ENCODE measurements at places on chromosomes 7 and 10. TPM values are rescaled to one million over a fixed set of nuclear protein-coding genes. Genes with fewer than 3 reads are reported as not detected.

GRCh38 chr7:69177461-69177861, 420.8 kb upstream of the AUTS2 start:
- no peak for DNase-seq

KCTD7 gene
- total RNA-seq, result 10.8 TPM

DNA sequence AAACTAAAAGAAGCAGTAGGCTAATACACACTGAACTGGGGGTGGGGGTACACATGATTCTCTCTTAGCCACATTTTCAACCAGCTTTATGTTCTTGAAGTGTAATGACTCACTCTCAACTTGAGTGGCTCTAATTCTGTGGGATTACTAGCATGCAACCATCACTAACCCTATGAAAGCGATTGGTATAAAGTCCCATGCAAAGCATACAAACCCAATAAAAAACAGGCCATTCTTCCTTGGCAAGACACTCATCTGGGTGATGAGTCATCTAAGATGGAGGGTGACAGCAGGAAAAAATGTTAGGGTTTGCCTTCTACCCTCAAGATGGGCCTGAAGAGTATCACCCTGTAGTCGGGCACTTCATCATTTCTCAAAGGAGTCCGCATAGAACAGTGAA, 14.9 kb upstream of the PON3 start:
- no peak for DNase-seq

CRHR2 gene
- total RNA-seq, result 0.20 TPM

- no peak for DNase-seq
Observed at GRCh38 chr10:122102869-122103525, 114.0 kb downstream of the TACC2 start.

CLCN1 gene
- 0.20 TPM for total RNA-seq

IGFBP3 gene
- total RNA-seq, result 211 TPM

DNA sequence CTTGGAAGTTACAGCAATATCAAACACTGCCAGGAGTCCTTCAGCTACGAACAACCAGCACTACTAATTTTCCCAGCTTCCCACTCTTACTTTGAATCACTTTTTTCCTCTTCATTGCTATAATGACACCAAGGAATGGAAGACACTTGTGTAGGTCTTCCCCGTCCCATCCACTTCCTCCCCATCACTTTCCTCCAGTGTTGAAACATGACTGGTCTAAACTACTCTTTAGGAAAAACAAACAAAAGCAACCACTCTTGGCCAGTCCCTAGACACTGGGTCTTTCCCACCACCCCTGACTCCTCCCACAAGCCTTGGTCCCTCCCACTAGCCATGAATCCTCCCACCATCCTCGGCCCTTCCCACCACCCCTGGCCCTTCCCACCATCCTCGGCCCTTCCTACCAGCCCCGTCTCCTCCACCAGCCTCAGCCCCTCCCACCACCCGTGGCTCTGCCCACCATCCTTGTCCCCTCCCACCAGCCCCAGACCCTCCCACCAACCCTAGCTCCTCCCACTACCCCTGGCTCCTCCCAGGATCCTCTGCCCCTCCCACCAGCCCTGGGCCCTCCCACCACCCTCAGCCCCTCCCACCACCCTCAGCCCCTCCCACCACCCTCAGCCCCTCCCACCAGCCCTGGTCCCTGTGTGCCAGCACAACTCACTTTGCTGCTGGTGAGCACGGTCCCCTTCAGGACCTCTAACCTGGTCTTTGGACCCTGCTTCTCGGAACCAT, 68.5 kb downstream of the CXCL12 start:
- no peak for DNase-seq

LLCFC1 gene
- total RNA-seq, result not detected

PIP gene
- total RNA-seq, result not detected

GRCh38 chr10:8174762-8175161, 120.3 kb downstream of the GATA3 start:
- DNase-seq, result no peak

UTF1 gene
- not detected for total RNA-seq

DNA sequence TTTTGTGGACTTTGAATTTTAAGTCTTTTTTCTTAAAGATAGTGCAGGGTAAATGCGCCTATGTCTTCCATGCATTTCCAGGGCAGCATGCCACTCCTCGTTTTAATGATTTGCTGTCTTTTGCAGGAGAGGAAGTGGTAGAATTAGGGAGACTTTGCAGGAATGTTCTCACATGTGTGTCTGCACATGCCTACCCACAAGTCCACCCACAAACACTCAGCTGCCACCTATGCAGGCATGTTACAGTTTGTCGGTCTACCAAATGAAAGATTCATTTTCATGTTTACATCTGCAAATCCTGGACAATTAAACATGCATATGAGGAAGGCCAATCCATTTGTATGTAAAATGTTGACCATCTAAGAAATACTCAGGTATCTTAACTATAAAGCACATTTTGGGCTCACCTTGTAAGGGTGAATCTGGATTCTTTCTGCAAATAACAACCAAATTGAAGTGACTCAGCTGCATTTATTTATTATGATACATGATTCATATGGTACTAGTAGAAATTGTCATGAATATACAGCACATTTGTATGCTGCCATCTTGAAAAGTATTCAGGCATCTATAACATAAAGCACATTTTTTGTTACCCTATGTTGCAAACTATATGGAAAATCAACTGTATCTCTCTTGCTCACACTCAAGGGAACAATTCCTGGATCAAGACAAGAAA, 4.7 kb upstream of the TEX36 start:
- no peak for DNase-seq

GRCh38 chr7:45157286-45157652, 322 bp upstream of the RAMP3 start:
- DNase-seq, result no peak

DNA sequence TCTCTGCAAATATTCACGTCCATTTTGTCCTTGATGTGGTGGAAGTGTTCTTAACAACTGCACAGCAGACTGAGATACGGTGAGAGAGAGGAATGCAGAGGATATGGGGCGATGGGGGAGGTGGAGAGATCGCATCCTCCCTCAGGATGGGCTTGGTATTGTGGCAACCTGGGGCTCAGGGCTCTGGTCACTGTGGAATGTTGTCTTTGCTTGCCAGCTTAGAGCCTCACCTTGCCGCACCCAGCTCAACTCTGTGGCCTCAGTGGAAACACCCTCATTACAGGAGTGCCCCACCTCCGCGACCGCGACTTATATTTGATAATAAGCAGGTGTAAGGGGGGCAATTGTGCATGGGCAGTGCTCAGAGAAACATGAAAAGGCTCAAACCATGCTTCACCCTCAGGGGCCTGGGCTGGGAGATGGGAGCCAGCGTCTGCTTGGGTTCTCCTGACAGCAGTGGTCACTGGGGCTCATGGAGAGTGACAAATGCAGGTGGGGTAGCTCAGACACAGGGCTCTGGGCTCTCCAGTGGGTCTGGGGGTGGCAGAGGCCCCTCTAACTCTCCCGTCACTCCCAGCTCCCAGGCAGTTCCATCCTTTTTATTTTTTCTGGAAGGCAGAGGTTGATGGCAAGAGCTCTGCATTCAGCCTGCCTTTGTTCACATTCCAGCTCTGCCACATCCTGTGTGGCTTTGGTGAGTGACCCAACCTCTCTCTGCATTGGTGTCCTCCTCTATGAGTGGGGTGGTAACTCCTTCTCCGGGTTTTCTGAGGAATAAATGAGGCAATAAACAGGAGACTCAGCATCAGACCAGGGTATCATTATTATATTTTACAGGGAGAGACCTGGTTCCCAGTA, 43.1 kb upstream of the EMX2 start:
- DNase-seq, result no peak

DNA sequence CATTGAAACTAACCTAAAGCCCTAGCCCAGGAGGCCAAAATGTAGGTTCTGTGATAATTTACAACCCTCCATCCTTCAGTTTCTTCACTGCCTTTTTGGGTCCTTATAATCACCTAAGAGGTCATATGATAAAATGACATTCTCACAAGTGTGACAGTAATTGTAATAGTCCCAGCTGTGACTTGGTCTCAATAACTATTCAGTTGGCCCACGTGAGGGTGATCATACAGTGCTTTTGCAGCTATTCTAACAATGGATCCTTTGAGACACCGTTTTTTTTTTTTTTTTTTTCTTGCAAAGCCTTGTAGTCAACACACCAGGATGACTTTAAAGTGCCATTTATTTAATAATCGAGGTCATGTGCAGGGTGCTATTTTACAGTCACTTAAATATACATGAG, 760.0 kb downstream of the PHTF2 start:
- DNase-seq, result no peak

- DNase-seq, result no peak
Observed at GRCh38 chr7:70632400-70632799, 499.5 kb upstream of the GALNT17 start.

DNA sequence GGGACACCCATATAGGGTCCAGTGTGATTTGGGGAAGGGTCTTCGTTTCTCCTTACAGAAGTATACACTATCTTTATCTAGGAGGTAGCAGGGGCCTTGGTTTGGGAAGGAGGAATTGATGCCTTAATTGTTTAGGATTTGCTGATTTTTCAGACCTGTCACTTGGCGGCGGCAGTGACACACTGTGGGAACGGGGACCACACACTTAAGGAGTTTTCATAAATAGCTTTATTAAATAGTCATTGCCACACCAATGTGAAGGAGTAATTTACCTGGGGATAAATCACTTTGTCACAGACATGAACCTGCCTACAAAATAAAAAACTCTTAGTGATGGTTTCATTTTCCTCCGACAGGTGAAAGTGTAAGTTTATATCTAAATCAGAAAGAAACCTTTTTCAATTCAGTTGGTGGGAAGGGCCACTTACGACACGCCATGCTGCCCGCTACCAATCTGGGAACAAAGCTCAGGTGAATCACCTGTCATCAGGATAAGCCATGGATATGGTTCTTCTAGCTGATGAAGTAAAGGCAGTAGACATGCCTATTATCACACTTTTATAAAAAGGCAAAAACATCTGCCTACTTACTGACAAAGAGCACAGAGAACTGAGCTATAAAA, 12.3 kb upstream of the ENO4 start:
- DNase-seq, result no peak

DNA sequence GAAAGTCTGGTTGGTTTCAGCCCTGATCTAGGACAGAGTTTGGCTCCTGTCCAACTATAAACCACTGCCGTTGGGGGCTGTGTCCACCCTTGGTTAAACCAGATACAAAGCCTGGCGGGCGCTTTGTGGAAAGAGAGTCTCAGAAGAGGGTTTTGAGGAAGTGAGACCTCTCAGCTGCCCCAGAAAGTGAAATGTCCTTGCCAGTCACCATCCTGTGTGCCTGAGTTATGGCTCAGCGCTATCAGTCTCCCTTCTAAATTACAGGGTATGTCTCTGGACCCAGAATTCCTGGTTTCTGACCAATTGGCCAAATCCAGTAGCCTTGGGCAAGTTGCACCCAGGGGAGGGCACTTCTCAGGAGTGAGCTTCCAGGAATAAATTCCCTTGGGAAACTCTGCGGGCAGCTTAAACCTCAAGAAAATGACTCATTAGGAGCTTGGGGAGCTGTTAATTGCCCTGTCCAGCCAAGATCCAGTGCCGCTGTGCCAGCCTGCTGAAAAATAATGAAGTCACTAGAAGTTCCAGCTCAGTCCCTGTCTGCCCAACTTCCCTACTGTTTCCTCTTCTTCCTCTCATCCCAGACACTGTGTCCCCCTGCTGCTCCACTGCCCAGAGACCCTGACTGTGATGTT, 66.7 kb upstream of the PDZD8 start:
- DNase-seq, result no peak

DNA sequence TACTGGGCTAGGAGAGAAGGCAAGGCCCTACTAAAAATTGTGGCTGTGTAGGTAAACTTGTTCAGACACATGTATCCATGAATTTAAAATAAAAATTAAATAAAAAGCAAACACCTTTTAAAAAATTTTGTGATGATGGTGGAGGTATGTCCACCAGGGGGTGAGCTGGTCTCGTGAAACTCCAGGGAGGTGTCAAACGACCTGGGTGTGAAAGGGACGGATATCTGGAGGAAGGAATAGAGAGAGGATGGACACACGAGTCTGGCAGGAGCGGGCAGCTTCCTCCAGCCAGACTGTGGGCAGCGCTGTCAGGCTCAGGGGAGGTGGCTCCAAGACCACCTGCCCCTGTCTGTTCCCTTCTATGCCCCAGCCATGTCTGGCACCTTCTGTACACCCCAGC, 34.8 kb upstream of the DMBT1 start:
- no peak for DNase-seq

RBP3 gene
- total RNA-seq, result not detected

NEBL gene
- total RNA-seq, result 29.3 TPM

DNA sequence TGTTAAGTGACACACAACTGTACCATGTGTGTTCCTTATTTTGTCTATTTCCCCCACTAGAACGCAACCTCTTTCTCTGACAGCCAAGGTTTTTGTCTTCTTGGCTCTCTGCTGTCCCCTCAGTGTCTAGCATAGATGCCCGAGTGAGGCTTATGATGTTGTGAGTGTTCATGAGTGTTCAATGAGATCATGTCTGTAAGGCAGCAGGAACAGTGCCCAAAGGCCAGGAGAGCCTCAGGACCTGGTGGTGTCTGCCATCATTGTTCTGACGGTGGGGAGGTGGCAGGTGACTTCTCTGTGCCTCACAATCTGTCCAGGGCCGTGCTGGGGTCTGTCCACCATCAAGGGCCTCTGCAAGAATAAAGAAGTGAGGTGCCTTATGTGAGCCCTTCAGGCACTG, 66.5 kb downstream of the JCAD start:
- no peak for DNase-seq

LDB3 gene
- total RNA-seq, result 25.0 TPM

ITGB1 gene
- total RNA-seq, result 442 TPM

DNA sequence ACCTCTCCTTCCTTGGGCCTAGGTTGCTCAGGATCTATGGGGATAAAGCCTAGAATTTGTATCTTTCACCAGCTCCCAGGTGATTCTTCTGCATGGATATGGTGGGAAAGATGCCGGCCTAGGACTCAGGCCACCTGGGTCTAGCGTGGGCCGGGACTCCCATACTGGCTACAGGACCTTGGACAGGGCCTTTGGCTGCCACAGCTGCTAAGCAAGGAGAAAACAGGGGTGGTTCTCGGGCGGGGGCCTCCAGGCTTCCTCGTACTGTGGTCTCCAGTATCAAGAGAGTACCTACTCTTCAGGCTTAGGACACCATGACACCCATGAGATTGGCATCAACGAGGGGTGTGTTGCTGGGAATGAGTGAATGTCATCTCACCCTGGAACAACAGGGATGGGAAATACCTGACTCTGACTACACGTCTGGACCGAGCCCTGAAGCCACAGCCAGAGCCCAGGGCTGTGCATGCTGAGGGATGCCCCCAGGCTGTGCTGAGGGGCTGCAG, 120.3 kb upstream of the ADAM12 start:
- DNase-seq, result no peak

PRSS37 gene
- total RNA-seq, result not detected

GRCh38 chr10:70583669-70584037, 18.9 kb downstream of the PRF1 start:
- DNase-seq, result no peak

- no peak for DNase-seq
Observed at GRCh38 chr10:114911052-114911711, 26.8 kb upstream of the TRUB1 start.

AVL9 gene
- 21.7 TPM for total RNA-seq

Measured in skin of body (tissue), 3 donors.